Activated CD4-positive, CD25-positive, alpha-beta regulatory T cell (primary cell): ENCODE measurements at places on chromosomes 7 and 10.

GRCh38 chr7:112206991-112207592 lies 597 bp downstream of the ZNF277 start:
- DNase-seq = no peak

DNA sequence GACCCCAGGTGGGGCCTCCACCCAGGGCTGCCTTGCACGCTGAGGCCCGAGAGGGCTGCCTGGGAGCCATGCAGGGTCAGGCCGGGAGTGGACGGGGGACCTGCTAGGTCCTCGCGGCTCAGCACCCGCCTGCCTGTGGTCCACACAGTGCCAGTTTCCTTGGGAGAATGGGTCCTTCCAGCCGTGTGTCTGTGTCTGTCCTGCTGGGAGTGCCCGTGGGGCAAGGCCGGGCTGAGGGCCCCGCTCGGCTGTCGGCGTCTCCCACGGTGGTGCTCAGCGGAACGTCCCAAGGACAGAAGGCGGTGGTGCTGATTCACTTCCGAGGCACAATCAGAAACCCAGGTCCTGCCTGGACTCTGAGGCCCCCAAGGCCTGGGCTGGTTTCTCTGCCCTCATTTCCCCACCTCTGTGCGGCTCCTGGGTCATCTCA lies 23.2 kb upstream of the GTPBP4 start:
- DNase-seq = no peak

GRCh38 chr7:155809332-155809946 lies 2.8 kb downstream of the SHH start:
- DNase-seq = no peak

- DNase-seq = no peak
Observed at GRCh38 chr10:71133710-71134686, 78.4 kb upstream of the UNC5B start.

DNA sequence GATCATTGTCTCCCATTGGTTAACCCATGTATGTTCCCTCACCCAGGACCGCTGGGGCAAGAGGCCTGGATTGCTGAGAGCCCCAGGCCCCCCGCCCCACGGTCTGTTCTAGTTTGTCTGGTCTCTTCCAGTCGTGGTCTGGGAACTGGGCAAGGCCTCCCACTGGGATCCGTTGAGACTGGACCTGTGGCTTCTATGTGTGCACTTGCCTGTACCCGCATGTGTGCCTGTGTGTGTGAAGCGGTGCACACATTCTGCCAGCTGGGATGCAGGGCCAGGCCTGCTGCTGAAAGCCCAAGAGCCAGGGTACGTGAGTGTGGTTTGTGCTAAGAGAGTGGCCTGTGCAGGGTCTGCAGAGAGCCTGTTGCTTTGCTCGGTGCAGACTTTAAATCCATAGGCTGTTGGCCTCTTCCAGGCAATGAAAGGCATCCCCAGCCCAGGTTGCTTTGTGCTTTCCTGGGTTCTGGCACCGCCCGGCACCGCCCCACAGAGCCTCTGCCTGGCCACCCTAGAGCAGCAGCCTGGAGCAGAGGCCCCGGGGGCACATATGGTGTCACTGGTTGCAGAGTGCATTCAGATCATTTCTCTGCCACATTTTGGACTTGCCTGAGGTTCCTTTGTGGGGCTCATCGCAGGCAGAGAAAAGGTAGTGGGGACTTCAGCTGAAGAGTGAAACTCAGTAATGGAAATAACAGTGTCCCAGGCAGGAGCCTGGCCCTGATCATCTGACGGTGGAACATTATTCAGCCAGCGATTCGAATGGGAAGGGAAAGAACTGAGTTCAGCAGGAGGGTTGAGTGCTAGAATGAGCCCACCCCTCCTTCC lies 215.5 kb downstream of the GLRX3 start:
- DNase-seq = no peak

- DNase-seq = no peak
Observed at GRCh38 chr7:15335390-15335789, 226.4 kb downstream of the AGMO start.

DNA sequence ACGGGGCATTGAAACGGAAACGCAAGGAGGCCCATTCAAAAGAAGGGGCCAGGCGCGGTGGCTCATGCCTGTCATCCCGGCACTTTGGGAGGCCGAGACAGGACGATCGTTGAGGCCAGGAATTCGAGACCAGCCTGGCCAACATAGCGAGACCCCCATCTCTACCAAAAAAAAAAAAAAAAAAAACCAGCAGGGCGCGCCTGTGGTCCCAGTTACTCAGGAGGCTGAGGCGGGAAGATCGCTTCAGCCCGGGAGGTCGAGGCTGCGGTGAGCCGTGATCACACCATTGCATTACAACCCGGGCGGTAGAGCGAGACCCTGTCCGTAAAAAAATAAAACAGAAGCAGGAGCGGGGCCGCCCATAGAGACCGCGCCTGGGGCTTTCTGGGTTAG lies 396 bp downstream of the PSMG3 start:
- DNase-seq = no peak

GRCh38 chr10:63919575-63920279 lies 398.5 kb downstream of the REEP3 start:
- no peak for DNase-seq

DNA sequence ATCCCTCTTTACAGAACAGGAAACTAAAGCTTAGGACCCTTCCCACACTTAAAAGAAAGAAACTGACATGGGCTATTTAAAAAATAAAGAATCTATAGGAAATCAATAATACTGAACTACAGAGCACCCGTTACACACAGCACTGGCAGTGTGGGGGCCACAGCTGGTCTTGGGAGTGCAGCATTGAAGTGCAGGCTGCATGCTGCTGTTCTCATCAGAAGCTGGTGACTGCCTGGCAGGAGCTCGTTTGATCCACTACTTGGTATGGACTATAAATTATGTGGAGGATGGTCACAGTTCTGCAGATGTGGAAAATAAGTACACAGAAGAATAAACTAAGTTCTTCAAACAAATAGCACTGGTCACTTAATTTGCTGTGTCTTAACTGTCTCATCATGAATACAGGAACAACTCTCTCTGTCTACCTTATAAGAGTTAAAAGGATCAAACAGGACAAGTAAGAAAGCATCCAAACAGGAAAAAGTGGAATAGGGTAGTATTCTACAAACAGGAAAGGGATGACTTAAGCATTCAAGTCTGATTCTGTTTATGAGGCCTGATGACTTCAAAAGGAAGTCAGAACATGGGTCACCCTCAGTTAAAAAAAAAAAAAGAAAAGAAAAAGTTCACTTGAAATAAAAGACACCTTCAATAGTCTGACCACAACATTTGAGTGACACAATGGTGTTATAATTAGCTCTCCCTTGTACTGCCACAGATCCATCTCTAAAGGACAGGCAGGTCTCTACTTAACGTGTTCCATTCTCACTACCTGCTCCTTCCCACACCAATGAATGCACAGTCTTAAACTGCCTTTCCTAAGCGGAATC lies 21.0 kb downstream of the DOCK4 start:
- DNase-seq = no peak

- DNase-seq = no peak
Observed at GRCh38 chr10:98628206-98628605, 181.5 kb upstream of the HPS1 start.

DNA sequence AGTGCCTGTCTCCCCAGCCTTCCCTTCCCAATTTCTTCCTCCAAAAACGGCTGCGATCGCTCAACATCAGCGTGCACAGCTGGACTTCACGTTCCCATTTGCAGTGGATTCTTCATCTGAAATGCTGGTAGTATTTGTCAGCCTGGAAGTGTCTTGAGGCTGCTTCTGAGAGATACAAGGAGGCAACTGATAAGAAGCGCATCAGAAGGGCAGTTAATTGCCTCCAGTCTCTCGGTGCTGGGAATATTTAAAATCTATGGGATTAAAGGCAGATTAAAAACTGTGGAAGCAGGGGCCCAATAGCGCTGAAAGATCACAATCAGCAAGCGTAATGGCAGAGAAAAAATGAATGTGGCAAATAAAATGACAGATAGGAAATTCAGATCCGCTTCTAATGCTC lies 450.0 kb downstream of the GATA3 start:
- no peak for DNase-seq

DNA sequence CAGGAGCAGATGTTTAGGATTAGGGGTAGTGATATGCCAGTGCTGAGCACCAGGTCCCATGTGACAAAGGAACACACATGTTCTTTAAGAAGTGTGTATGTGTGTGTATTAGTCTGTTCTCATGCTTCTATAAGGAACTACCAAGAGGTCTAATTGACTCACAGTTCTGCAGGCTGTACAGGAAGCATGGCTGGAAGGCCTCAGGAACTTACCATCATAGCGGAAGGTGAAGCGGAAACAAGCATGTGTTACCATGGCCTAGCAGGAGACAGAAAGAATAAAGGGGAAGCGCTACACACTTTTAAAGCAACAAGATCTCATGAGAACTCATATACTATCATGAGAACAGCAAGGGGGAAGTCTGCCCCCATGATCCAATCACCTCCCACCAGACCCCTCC lies 22.8 kb upstream of the PDZD8 start:
- no peak for DNase-seq

DNA sequence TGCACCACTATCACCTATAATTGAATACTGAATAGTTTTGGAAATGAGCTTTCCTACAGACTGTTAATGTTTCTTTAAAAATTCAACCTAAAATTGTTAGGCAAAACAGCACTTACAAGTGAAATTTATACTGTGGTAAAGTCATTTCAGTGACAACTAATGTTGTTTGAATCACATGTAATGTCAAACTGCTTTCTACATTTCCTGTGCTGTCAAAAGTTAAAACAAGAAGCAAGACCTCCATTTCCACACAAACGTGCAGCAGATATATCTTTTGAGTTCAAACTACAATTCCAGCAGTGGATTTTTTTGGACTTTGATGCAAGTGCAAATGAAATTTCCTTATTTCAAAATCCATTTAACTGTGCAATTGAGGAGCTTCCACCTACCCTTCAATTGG lies 199.8 kb downstream of the RNLS start:
- DNase-seq = no peak

DNA sequence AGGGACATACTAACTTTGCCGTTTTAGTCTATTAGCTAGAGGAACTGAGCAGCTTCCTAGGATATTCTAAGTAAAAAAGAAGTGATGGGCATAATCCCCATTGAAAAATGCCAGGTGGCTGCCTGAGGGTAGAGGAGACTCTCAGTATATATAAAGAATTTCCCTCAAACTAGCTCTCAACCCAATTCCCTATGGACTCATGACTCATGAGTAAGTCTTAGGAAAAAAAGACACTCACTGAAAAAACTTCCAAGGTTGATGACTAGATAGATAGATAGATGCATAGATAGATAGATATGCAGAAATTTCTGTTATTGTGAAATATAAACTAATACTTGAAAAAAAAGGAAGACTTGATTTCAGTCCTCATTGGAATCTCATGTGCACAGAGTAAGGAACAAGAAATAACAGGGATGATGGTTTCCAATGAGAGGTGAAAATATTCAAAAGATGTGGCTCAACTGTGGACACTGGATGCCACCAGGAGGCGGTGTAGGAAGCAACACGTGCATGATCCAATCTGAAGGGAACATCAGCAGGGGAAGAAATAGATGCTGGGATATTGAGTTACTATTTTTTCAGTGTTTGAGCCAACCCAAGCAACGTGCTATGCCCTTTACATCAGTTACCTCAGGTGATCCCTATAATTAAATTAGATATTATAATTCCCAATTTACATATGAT lies 711.0 kb upstream of the LRRTM3 start:
- no peak for DNase-seq

GRCh38 chr10:126702181-126702580 lies 31.7 kb upstream of the C10orf90 start:
- no peak for DNase-seq

DNA sequence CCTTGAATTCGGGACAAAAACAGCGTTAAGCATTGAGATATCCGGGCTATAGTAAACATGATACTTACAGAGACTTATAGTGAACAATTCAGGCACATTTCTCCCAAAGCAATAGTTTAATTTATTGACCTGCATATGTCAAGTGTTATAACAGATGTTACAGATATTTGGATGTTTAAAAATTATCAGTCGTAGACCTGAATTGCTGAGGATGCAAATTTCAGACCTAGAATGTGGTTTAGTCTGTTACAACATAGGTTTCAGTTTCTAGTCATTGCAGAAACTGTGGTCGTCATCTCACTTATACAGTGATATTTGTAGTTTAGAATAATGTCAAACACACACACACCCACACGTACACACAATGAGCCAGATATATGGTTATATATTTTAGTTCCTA lies 85.2 kb downstream of the VTI1A start:
- no peak for DNase-seq

- no peak for DNase-seq
Observed at GRCh38 chr7:95577137-95577536, 19.2 kb downstream of the PDK4 start.

GRCh38 chr10:20981419-20981953 lies 84.4 kb upstream of the NEBL start:
- no peak for DNase-seq

- no peak for DNase-seq
Observed at GRCh38 chr10:7251696-7252465, 159.0 kb downstream of the SFMBT2 start.

GRCh38 chr10:4264209-4264865 lies 479.3 kb upstream of the KLF6 start:
- no peak for DNase-seq

GRCh38 chr10:69649786-69650550 lies 19.9 kb downstream of the FAM241B start:
- DNase-seq = no peak

- no peak for DNase-seq
Observed at GRCh38 chr10:25125201-25125611, 49.6 kb upstream of the GPR158 start.

DNA sequence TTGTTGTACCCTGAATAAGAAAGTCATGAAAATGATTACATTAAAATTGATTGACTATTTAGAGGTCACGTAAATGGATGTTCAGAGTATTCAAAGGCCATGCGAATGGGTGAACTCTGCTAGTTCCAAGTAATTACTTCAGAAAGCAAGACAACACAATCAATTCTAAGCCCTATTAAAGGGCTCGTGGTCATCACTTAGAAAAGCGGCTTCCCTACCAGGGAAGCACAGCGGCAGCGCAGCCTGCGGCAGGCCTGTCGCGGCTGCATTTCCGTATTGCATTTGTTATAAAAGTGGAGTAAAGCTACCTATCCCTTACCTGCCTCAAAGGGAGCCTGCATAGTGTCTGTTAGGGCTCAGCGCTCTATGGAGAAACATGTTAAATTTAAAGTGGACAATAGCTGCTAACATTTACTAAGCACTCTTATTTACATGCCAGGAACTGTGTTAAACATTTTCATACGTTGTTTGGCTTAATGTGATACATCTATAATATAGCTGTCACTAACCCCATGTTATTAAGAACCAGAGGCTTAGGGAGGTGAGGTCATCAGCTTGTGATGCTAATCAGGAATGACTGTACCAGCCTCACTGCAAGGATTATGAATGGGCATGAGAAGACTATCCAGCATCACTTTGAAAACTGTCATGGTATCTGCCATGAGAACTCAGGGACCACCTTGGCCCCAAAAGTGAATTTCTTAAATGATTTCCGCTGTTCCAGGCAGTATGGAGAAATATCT lies 187.5 kb downstream of the CELF2 start:
- no peak for DNase-seq
